ENCODE measurements at places on chromosomes 12 and 14.

GRCh38 chr14:30620178-30620577 lies 1.9 kb upstream of the SCFD1 start:
- peak; percentile 43 for DNase-seq

DNA sequence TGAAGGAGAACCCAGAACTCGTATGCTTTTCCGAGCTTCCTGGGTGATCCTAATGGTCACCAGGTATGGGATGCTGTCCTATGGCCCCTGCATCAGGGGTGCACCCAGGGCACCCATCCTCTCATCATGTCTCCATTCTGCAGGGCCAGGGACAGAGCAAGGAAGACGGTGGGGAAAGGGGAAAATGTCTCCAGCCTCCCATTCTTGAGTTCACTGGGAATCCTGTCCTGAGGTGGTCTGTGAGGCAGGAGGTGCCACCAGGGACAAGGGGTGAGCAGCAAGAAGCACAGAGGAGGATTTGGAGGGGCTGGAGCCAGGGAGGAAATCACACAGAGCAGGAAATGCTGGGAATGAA lies 14.9 kb upstream of the SLC6A12 start:
- no peak for DNase-seq

- no peak for DNase-seq
These were observed 95.4 kb upstream of the ANO4 start for GRCh38 chr12:100699209-100699608.

DNA sequence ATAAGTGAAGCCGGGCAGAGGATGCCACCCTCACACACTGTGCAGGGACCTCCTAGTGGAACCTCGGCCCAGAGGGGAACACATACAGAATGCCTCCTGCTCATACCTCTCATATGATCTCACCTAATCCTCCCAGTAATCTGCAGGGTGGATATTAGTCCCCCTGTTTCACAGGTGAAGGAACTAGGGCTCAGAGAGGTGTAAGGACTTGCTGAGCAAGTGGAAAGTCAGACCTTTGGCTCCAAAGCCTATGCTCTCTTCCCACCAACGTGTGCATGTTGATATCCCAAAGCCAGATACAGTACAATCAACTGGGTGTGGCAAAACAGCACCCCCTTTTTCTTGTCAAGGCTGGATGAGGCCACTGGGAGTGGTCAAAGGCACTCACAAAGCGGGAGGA lies 4.2 kb downstream of the MYH6 start:
- no peak for DNase-seq

DNA sequence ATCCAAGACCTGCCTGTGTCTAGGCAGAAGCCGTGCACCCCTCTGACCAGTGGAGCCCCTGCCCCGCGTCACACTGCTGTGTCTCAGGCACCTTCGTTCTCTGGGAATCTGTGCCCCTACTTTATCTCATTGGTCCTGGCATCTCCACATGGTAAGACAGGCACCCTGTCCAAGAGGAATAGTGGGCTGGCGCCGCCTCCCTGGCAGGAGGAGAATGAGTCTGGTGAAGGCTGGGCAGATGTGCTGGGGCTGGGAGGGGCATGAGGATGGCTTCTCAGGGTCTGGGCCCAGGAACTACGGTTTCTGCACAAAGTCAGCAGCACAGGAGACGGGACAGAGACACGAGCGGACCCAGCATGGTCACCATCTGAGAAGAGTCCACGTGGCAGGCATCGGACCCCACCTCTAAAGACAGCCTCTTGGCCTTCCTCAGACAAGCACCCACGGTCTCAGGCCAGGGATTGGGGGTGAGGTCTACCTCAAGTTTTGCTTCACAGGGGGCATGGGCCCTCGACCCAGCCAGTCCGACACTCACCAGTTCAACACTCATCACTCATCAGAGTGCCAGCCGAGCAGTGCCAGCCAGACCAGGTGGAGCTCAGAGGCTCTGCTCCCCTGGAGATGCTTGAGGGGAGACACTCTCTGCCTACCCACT lies 306.7 kb downstream of the ADGRD1 start:
- no peak for DNase-seq

- DNase-seq, result peak; percentile 94
These were observed 43.9 kb downstream of the HMGA2 start for GRCh38 chr12:65868133-65868705.

DNA sequence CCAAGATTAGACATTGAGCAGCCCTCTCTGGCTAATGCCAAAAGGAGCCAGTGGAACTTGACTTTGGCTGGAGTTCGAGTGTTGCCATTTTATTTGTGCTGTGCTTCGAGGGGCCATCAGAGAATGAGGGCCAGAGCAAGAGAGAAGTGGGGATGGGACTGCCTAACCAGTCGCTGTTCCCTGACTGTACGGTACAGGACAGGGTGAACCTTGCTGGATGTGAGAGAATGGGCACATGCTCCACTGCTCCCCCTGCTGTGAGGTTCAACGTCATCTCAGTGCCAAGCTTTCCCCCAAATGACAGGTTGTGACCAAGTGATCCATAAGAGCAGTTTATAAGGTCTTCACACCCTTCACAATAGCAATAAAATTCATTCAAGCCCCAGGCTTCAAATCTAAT lies 55.1 kb upstream of the BCL11B start:
- DNase-seq, result no peak

DNA sequence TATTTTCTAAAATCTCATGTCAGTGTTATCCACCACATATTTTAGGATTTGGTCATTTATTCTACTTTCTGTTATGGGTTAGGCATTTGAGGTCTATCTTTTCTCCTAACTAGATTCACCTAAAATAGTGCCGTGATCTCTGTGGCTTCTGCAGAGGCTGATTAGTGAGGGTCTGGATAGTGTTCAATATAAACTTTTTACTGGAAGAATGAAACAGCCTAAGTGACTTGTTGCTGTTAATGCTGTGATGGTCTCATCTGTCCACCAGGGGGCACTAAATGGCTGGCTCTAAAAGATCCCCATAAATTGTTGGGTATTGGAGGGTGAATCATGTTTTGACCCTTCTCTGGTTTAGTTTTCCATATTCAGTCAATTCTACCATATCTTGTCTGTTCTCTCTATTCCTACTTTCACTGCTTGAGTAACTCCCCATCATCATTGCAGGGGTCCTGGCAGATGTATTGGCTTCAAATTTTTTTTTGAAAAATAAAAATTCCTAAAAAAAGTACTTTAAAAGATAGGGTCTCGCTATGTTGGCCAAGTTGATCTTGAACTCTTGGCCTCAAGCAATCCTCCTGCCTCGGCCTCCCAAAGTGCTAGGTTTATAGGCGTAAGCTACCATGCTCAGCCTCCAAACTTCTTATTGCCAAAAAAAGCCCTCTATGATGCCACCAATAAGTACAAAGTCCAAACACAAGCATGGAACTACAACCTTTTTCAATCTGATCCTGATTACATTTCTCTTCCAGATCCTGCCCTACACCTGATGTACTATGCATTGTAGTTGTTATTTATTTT lies 6.9 kb downstream of the PABPN1 start:
- DNase-seq, result peak; percentile 87

GRCh38 chr14:47439953-47440352 lies 235.5 kb downstream of the MDGA2 start:
- DNase-seq, result no peak

DNA sequence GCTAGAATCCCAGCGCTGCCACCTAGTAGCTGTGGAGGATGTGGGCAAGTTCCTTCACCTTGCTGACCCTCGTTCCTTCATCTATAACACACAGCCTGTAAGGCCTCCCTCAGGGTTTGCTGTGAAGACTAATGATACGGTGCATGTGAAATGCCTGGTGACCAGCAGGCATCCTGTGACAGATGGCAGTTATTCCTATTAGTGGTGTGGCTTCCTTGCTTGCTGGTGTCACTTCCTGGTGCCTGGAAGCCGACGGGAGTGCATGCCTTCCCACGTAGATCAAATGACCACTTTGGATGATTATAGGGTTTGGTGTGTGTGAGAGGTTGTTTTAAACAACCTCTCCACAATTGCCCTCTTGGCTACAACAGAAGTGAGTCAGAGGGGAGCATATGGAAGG lies 894.9 kb downstream of the VRK1 start:
- DNase-seq, result no peak

DNA sequence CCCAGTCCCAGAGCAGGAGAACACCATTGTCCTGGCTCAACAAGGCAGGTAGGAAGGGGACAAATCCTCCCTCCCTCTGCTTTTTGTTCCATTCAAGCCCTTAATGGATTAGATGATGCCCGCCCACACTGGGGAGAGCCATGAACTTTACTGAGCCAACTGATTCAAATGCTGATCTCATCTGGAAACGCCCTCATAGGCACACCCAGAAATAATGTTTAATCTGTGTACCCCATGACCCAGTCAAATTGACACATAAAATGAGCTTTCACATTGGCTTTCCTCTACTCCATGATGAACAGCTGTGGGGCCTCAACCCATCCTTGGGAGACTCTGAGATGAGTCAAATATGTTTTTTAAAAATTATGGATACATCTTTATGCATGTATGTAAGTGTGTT lies 141.8 kb downstream of the GALC start:
- no peak for DNase-seq

- DNase-seq, result no peak
These were observed 15.0 kb downstream of the RASSF9 start for GRCh38 chr12:85821206-85821605.

DNA sequence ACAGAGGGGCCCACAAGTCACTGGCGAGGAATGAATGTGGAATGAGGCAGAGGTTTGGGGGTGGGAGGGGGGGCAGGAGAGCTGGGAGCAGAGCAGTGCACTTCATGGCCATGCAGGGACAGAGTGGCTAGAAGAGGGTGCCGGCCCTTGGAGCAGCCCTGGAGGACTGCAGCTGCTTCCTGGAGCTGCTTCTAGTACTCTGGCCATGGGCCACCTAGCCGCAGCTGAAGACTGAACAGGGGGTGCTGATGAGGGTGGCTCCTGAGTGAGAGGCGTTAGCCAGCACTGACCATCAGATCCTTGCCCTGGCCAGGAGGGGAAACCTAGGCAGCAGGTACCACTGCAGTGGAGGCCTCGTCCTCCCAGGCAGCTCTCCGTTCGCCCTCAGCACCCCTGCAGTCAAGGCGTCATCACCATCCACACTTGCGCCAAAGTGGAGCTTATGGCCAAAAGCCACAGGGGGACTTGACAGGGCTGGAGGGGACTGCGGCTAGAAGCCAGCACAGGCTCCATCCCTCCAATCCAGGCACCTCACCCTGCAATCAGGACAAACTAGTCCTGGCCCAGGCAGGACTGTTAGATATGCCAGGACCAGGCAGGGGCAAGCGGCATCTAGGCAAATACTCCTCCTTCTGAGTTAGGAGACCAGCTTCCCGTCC lies 16.4 kb downstream of the OTUB2 start:
- peak; percentile 16 for DNase-seq

DNA sequence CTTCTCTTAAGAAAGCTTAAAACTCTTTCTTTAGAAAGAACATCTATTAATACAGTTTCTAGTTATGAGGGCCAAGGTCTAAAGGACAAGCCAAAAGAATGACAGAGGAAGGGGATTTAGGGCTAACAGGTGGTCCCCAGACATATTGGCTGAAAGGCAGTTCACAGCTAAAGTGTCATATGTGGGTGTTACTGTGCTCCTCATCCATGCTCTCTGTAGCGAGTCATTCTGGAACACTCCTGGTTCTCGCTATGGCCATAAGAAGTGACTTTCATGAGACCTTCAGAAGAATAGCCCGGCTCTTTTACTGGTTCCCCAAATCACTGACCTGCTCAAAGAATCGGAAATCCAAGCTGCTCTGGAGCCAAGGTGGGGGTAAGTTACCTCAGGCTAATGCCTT lies 55.0 kb downstream of the TBK1 start:
- DNase-seq, result no peak

GRCh38 chr12:214003-214741 lies at the start of gene SLC6A12:
Gene SLC6A12, minus strand, starts transcription at chr12:214157. Its CDS starts 4,171 bp downstream, at chr12:209986.
- no peak for DNase-seq

GRCh38 chr12:10715491-10715890 lies 7.6 kb downstream of the YBX3 start:
- DNase-seq, result no peak

- no peak for DNase-seq
These were observed 454.1 kb upstream of the MDGA2 start for GRCh38 chr14:48129472-48129871.

DNA sequence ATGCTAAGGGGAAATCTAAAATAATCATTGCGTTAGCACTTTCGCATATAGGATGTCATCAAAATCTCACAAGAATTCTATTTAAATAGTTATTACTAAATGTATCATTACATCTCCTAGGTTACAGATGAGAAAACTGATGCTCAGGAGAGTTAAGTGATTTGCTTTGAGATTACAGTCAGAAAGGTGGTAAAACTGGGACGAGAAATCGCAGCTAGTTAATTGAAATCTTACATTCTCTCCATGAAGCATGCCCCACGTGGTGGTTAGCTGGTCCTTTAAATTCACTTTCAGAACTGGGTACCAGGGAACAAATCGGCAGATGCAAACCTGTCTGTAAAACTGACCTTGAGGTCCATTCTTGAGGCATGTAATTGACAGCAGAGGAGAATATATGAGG lies 71.8 kb upstream of the PLEKHG7 start:
- DNase-seq, result no peak

DNA sequence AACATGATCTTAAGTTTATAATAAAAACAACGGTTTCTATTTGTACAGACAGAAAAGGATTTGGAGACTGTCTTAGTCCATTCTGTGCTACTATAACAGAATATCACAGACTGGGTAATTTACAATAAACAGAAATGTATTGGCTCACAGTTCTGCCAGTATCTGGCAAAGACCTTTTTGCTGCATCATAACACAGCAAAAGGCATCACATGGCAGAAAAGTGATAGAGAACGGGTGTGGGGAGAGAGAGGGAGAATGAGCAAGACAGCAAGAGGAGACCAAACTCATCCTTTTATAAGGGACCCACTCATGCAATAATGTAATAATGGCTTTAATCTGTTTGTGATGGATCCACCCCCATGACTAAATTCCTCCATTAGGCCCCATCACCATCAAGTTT lies 17.0 kb upstream of the NUDT4 start:
- peak; percentile 25 for DNase-seq

GRCh38 chr14:33362934-33363333 lies 424.3 kb downstream of the NPAS3 start:
- no peak for DNase-seq

- no peak for DNase-seq
These were observed 64.8 kb upstream of the CMKLR1 start for GRCh38 chr12:108403952-108404351.

DNA sequence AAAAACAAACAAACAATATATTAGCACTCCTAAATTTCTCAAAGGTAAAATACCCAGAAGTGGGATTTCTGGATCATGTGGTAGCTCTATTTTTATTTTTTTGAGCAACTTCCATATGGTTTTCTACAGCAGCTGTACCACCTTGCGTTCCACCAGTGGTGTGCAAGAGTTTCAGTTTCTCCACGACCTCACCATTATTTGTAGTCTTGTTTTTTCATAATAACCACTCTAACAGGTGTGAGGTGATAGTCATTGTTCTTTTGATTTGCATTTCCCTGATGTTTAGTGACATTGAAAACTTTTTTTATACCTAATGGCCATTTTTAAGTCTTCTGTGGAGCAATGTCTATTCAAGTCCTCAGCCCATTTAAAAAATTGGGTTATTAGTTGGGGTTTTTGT lies 127.3 kb upstream of the SLC38A2 start:
- no peak for DNase-seq

GRCh38 chr12:50362671-50363070 lies 33.7 kb downstream of the FAM186A start:
- no peak for DNase-seq

Data from fibroblast of the aortic adventitia (primary cell).